ENCODE measurements at places on chromosomes 12 and 14.

DNA sequence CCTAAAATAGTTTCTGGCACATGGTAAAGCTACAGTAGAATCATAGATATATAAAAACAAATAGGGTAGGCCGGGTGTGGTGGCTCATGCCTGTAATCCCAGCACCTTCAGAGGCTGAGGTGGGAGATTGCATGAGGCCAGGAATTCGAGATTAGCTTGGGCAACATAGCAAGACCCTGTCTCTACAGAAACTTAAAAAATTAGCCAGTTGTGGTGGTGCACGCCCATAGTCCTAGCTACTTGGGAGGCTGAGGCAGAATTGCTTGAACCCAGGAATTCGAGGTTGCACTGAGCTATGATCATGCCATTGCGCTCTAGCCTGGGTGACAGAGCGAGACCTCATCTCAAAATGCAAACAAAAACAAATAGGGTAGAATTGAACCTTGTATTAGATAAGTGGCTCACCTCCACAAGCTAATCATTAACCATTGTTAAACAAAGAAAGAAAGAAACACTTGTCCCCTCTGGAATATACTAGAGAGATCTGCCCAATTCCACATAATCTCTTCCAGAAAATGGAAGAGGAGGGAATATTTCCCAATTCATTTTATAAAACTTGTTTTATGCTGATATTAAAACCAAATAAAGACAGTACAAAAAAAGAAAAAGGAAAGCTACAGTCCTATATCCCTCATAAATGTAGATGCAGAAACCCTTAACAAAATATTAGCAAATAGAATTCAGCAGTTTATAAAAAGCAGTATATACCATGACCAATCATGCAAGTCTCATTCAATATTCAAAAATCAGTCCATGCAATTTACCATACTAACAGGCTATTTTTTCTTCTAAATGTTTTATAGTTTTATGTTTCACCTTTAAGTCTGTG, 22.7 kb upstream of the DHRS2 start:
- H3K4me1 ChIP-seq = peaks cover 25% of the 10 kb centered on the region
- peaks cover 7% of the 10 kb centered on the region for H3K27me3 ChIP-seq
- no peak overlapping the region for H3K27ac ChIP-seq
- peaks cover 12% of the 10 kb centered on the region for H3K36me3 ChIP-seq

DNA sequence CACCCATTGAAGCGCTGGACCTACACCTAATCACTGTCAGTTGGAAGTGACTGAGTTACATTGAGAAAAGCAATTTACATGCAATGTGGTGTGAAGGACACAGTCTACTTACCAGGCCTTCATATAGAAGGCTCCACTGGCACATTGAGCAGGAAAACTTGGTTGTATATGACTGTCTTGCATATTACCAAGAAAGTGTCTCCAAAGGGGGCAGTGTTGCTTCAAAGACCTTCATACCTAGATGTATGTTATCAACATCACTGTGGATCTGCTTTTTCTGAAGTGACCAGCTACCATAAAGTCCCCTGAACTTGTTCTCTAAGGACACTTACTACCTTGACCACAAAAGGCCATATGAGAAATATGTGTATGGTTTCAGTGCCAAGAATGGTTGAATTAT, 64.1 kb downstream of the NELL2 start:
- H3K27me3 ChIP-seq = no peaks in the 10 kb centered on the region
- H3K27ac ChIP-seq = no peak overlapping the region
- H3K4me3 ChIP-seq = no peak overlapping the region
- H3K4me1 ChIP-seq = peaks cover 33% of the 10 kb centered on the region
- DNase-seq = peak; percentile 73

DNA sequence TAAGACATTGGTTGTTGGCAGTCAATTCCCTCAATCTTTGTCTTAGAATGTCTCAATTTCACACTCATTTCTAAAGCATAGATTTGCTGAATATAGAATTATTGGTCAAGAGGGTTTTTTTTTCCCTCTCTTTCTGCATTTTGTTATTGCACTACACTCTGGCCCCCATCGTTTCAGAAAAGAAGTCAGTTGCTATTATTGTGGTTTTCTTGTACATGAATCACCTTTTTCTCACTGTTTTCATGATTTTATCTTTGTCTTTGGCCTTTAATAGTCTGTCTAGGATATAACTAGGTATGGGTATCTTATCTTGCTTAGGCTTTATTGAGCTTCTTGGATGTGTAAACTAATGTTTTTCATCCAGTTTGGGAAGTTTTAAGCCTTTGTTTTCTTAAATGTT, 194.3 kb upstream of the DAAM1 start:
- no peak for DNase-seq
- no peak overlapping the region for H3K27ac ChIP-seq
- no peak overlapping the region for H3K4me3 ChIP-seq
- no peaks in the 10 kb centered on the region for H3K4me1 ChIP-seq
- no peaks in the 10 kb centered on the region for H3K27me3 ChIP-seq

GRCh38 chr12:67772267-67773169, 124.0 kb downstream of the DYRK2 start:
- H3K27me3 ChIP-seq = no peaks in the 10 kb centered on the region
- H3K4me3 ChIP-seq = no peak overlapping the region
- DNase-seq = no peak
- no peaks in the 10 kb centered on the region for H3K4me1 ChIP-seq

All from activated CD4-positive, alpha-beta T cell treated with anti-CD3 and anti-CD28 coated beads, Interleukin-2, amount 10 ng/mL, durations not matched to agents 7 days and 5 days (primary cell).